ENCODE measurements at places on chromosomes 7 and 10.

DNA sequence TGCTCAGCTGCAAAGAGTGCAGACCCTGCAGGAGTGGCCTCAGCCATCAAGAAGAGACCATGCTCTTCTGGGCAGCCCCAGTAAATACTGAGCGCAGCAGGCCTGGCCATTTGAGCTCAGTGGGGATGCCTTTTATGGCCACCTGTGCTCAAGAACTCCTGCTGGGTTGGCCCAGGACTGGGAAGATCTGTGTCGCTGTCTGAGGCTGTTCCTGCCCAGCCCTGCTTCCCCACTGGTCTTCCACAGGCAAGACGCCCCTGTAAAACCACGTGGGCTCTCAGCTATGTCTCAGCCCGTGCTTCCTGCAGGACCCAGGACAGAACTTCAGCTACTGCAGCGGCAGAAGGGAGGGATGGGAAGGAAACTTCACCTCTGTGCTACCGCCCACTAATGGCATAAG lies 10.5 kb upstream of the PPIF start:
- DNase-seq, result no peak

DNA sequence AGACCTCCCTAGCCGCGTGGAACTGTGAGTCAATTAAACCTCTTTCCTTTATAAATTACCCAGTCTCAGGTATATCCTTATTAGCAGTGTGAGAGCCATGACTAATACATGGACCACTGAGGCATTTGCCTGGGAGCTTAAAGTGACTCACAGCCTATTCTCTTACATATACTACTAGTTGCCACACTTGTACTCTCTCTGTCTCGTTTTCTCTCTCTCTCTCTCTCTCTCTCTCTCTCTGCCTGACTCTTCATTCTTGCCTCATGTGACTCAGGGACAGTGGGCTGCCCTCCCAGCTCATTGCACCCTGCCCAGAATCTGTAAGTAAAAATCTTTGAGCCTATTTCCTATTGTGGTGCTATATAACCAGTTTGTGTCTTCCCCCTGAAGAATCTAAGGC lies 238.5 kb upstream of the MAGI2 start:
- DNase-seq, result no peak

DNA sequence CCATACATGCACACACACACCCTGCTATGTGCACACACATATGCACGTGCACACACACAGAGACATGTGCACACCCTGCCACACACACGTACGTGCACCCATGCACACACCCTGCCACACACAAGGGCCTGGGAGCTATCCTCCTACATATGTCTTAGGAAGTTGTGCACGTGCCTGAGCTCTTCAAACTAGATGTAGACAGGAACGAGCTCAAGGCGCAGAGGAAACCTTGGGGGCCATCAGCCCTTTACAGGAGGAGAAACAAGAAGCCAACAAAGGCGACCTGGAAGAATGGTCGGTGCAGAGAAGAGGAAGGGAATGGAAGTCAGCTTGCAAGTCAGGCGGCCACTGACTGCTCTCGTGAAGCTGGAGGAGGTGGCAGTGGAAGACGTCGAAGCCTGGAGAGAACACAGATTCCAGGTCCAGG lies 58.7 kb downstream of the AOC1 start:
- DNase-seq, result no peak

DNA sequence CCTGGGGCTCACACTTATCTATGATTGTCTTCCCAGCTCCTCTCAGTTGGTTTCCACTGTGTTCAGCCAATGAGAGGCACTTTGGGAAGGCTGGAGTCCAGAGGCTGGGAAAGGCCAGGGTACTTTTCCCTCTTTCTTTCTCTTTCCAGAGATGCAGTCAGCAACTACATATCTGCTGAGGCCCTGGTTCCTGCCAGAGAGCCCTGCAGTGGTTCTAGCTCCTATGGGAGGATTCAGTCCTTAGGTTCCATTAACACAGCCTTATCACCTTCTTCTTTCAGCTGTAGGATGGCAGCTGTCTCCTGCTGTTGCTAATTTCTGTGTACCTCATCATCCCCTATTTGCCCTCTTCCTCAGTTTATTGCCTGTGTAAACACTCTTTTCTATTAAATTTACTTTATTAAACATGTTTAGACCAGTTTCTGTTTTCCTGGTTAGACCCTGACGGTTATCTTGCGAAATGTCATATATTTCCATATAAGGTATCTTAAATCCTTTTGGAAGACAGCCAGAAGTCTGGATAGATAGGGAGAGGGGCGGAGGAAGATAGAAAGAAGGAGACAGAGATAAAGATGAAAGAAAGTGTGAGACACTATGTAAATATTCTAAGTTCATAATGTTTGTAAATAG lies 100.3 kb downstream of the HGF start:
- no peak for DNase-seq

DNA sequence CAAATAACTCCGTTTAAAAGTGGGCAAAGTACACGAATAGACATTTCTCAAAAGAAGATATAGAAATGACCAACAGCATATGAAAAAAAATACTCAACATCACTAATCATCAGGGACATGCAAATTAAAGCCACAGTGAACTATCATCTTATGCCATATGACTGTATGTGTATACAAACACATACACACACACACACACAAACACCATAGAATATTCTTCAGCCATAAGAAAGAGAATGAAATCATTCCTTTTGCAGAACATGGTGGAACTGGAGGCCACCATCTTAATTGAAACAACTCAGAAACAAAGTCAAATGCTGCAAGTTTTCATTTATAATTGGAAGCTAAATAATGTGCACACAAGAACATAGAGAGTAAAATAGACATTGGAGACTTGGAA lies 1019.4 kb downstream of the KCNMA1 start:
- DNase-seq, result no peak

DNA sequence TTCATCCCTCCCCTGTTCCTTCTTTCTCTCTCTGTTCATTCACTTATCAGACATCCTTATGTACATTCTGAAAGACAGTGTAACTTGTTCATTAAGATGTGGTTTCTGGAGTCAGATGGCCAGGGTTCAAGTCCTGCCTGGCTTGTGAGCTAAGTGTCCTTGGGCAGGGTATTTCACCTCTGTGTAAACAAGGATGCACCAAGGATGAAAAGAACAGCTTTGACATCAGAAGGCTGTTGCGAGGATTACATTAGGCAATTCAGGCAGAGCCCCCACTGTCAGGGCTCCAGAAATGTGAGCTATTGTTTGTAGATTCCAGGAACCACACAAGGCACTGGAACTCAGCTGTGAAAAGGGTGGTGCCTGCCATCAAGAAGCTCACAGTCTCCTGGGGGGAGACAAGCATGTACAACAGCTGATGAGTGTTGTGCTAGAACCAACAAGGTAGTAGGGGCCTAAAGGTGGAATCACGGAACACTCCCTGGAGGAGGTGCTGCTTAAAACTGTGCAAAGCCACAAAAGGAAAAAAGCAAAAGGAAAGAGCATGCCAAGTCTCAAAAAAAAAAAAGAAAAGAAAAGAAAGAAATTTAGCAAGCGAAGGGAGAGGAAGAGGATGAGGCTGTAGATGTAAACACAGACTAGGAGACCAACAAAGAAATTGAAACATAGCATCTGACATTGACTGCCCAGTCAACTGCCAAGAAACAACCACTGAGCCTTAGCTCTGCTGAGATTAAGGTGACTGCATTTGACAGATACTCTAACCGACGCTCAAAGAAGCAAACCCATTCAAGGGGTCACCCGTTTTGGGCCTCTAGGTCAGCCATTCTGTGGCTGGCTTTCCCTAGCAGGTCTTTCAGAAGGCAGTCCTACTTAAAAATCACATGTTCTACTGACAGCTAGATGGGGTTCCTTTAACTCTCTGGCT lies 12.5 kb downstream of the PDLIM1 start:
- DNase-seq, result no peak

GRCh38 chr7:37352251-37352880 lies 96.3 kb downstream of the ELMO1 start:
- no peak for DNase-seq

DNA sequence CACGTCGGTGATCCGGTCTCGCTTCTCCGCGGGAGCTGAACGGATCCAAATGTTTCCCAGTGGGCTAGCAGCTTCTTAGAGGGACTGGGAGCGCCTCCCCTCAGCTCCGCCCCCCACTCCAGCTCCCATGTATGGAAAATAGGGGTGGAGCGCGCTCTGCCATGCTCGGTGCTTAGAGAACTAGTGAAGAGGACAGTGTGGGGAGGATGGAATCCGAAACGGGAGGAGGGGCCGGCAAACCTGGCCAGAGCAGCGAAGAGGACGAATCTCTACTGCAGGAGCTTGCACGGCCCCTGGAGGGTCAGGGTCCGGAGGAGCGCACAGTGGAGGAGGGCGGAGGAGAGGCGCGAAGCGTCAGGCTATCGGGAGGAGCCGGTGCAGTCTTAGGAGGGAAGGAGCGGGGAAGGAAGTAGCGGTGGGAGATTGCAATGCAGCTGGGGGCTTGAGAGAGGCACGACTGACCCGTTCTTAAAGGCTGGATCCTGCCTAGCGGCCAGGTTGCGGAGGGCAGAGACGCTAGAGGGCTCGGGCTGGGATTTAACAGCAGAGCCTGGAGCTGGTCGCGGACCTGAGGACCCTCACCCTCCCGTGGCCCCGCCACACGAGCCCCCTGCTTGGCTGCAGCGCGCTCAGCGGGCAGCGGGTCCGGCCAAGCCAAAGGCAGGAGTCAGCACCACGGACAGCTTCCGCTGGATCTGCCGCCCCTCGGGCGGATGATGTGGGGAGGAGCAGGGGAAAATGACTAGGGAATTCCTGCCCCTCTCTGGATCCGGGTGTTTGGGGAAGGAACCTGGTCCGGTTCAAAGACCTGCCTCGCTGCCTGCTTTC lies at the start of gene PRLHR:
Gene PRLHR (minus strand): TSS at position 51 of the 828 bp plus-strand sequence. CDS start 404 bp downstream, outside the sequence.
- peak; percentile 49 for DNase-seq

DNA sequence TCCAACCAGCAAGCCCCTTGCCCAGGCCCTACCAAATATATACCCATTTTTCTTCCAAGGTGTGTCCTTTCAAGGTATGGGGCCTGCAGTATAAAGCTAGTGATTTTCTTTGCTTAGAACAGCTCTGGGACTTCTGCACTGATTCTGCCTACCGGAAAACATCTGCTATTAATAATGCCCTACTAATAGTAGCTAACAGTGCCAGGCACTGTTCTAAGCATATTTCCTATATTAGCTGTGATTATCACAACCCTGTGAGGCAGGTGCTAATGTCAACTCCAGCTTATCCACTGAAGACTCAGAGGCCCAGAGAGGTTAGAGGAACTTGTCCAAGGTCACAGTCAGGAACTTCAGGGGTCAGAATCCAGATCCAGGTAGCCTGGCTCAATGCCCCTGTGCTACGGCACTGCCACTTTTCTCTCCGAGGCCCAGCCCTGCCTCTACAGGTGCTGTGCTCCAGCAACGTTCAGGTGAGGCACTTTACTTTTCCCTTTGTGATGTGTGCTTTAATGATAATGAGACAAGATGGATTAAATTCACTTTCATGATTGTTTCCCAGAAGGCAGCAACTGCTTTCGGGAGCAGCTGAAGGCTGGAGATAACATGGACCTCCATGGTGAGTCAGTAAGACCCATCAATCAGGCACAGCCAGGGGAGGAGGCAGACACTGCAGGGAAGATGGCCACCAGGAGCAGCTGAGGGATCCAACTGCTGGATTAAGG lies 26.7 kb downstream of the TAS2R41 start:
- DNase-seq, result peak; percentile 34

DNA sequence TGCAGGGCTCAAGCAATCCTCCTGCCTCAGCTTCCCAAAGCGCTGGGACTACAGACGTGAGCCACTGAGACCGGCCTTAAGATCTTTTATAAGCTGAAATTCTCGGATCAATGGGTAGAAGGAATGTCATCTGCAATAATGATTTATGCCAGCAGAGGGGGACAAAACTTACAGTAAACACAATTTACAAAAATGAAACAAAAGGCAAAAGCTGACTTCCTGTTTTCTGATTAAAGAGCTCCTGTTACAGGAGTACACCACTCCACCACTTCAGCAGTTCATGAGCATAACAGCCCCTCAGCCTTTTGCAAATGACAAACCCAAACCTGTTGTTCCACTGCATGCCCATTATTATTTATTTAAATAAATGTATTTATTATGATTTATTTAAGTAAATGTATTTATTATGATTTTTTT lies 88.5 kb upstream of the ATP6V0A4 start:
- DNase-seq, result peak; percentile 84

DNA sequence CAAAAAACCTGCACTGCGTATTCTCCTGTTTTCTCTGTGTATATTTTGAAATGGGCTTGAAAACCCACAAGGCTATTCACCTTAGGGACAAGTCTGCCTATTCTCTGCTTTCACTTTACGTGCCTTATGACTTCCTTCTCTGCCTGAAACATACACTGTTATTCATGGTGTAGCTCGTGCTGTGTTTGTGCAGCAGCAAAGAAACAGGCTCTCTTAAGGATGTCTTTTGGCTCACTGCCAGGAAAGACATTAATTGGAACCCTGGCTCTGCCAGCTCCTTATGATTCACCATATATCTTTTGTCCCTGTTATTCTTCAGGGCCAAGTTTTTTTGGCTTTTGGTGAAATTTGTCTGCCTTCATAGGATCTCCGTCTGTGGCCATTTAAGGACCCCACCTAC lies 92.4 kb downstream of the TMEM106B start:
- peak; percentile 29 for DNase-seq

DNA sequence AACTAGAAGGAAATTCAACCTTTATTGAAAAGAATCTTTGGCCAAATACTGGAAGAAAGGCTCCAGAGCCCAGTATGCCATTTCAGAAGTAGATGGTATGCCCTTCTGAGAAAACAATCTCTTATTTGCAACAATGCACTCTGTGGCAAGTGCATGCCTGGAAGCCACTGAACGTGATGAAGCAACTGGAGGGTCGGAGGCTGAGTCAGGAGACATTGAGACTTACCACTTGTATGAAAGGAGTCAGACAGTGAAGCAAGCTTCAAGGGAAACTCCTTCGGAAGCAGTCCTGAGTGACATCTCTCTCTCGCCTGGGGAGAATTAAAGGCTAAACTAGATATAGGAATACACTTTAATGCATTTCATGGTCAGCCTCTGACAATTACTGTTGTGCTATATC lies 353.7 kb downstream of the NRG3 start:
- DNase-seq, result no peak

DNA sequence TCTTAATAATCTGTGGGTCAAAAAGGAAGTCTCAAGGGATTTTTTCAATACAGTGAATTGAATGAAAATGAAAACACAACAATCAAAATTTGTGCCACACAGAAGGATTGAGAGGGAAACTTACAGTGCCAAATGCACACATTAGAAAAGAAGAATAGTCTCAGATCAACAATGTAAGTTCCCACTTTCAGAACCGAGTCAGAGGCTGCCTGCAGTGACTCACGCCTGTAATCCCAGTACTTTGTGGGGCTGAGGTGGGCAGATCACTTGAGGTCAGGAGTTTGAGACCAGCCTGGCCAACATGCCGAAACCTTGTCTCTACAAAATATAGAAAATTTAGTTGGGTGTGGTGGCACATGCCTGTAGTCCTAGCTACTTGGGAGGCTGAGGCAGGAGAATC lies 12.5 kb upstream of the KEL start:
- no peak for DNase-seq

- DNase-seq, result no peak
Measured at GRCh38 chr7:44531421-44532380, 9.4 kb downstream of the NPC1L1 start.

- peak; percentile 98 for DNase-seq
Measured at GRCh38 chr7:130008941-130009847, 42.0 kb downstream of the ZC3HC1 start.

DNA sequence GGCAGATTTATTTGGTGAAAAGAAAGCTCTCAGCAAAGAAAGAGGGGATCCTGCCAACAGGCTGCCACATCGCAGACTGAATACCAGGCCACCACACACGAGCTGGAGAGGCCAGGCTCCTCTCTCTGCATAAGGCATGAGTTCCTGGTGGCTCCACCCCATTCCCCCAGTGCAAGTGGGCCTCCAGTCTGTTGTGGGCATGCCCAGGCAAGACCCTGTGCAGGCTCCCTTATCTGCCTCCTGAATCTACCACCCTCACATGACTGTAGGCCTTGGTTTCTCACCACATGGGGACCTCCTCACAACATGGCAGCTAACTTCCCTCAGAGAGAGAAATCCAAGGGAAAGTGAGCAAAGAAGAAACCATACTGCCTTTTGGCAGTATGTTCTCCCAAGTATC lies 26.7 kb upstream of the CUL1 start:
- no peak for DNase-seq
